IPS DF 19.7 (cell line): ENCODE measurements at places on chromosomes 1 and 21.
A peak's percentile ranks its signal among the peaks of the same experiment; 100 is the strongest.

- no peak for DNase-seq
Measured at GRCh38 chr1:232615306-232615800, 14.6 kb downstream of the SIPA1L2 start.

GRCh38 chr1:214067397-214067796, 79.6 kb downstream of the PROX1 start:
- DNase-seq, result no peak

DNA sequence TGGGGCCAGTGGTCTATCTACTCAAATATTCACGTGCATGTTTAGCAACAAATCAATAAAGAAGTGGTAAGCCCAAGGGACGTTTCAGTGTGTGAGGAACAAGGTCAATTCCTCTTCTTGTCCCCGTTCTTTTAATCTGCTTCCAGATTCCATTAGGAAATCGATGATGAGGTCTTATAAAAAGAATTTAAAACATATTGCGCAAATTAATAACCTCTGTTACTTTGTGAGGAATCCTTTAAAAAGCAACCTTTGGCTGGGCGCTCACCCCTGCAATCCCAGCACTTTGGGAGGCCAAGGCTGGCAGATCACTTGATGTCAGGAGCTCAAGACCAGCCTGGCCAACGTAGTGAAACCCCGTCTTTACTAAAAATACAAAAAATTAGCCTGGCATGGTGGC, 113.0 kb upstream of the TMPRSS2 start:
- DNase-seq, result no peak

GRCh38 chr1:164188497-164188896, 370.5 kb upstream of the PBX1 start:
- DNase-seq, result no peak

GRCh38 chr1:22749503-22749902, 38.9 kb downstream of the EPHB2 start:
- DNase-seq, result no peak

- DNase-seq, result no peak
Measured at GRCh38 chr1:59318271-59318860, 21.5 kb downstream of the FGGY start.

- DNase-seq, result no peak
Measured at GRCh38 chr1:229204921-229205777, 65.8 kb upstream of the RAB4A start.

DNA sequence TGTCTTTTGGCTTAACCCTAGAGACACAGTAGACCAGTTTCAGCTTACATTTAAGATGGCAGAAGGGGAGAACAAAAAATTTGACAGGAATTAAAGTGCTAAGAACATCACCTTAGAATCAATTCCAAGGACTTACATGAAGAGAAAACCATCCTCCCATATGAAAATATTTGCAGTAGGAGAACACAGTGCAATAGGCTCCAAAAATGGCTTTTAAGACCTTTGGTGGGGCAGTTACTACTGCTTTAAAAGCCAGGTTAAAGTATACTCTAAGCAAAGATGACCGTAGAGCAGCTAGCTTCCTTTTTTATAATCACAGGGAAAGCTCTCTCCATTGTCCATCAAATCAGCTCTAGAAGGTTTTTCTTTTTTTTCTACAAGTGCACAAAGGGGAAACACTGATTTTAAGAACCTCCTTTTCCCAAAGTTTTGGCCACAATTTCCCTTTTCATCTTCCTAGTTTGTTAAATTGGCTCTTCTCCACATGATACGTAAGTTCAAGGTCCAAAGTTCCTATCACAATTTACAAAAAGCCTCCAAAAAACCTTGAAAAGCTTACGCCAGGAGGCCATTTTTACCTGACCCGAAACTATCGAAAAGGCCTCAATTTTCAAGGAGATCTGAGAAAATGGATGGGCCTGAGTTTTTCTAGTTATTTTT, 3.3 kb downstream of the TXNIP start:
- no peak for DNase-seq

DNA sequence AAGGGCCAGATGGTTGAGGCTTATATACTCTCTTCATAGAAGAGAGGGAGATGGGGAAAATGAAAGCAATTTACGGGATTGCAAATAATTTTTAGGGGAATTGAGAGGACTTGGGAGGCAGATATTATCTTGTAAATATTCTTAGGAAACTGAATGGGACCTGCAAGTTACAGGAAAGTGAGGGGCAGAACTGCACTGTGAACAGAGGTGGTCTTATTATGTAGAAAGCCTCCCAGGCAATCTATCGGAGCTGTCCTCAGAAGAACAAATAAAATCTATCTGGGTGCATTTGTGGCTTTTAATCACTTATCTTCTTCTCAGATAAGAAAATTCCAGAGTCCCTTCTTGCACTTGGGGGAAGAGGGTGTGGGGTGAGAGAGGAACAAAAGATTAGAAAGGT, 223.5 kb downstream of the RHOU start:
- no peak for DNase-seq

DNA sequence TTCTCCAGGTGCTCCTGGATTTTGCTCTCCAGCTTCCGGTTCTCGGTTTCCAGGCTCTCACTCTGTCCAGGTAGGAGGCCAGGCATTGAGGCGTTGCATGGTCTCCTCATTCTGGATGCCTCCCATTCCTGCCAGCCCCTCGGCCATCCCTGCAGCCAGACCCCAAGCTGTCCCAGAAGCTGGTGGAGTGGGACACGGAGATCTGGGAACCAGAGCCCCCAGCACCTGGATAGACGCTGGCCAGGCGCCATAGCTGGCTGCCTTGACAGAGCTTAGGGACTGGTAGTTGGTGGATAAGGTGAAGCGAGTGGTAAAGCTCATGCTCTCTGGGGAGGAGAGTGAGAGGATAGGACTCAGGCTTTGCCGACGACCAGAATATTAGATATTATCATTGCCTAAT, 29.6 kb downstream of the RAP1A start:
- no peak for DNase-seq

DNA sequence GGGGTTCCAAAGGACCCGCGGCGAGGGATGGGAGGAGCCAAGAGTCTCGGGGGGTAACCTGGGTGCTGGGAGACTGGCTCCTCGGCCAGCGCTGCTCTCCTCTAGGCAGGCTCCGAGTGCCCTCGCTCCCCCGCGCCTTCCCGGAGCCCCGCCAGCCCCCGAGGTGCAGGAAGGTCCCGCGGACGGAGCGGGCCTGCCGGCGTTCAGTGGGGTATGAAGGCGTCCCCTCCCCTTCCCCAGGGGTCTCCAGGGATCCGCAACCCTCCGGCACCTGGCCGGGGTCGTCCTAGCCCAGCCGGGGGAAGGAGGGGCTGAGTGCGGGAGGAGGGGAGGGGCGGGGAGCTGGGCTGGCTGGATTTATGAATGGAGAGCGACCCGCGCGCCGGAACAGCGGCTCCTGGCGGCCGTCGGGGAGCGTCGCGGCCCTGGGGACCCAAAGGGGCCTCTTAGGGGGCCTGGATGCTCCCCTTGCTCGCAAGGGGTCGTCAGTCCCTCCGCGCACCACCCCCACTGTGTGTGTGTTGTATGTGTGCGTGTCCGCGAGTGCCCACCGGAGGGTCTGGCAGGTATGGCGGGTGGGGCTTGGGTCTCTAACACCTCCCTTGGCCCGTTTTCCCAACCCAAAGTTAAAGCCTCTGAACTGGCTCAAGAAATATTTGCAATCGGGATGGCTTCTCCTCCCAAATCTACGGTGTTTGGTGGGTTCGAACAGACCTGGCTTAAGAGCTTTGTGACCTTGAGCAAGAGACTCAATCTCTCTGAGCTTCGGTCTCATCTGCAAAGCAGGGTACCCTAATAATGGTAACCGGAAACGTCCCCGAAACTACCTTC, 642 bp downstream of the HCRTR1 start:
- no peak for DNase-seq

GRCh38 chr21:44636209-44637017, 743 bp upstream of the KRTAP10-10 start:
- no peak for DNase-seq

- no peak for DNase-seq
Measured at GRCh38 chr1:114609026-114609425, 27.6 kb upstream of the BCAS2 start.

- DNase-seq, result no peak
Measured at GRCh38 chr1:95620076-95620475, 386.1 kb downstream of the RWDD3 start.

GRCh38 chr1:165927169-165927568, 99.8 kb downstream of the UCK2 start:
- no peak for DNase-seq

DNA sequence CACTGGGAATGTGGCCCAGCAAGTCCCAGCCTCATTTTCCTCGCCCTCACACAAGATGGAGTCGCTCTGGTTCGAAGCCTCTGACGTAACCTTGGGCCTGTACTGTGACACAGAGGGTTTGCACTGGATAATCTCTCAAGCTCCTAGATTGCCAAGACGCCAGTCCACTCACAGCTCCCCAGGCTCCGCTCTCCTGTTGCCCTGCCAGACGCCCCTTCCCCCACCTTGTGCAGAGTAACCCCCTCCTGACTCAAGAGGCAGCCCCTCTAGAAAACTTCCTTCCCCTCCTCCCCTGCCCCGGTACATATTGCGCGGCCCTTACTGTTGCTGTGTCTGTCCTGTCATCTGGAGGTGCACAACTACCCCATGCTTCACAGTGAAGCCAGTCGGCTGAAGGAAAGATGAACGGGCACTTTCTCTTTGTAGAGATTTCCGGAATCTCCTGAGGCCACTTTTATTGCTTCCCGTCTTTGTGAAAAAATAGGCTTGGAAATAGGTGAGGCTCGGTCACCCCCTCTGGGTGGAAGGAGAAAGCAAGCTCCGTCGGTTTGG, 981 bp upstream of the KIAA1614 start:
- no peak for DNase-seq

GRCh38 chr1:3968851-3969250, 68.8 kb upstream of the C1orf174 start:
- DNase-seq, result no peak

GRCh38 chr1:197439708-197440280, 171.7 kb downstream of the CRB1 start:
- DNase-seq, result peak; percentile 5

- DNase-seq, result no peak
Measured at GRCh38 chr1:32864375-32865019, 6.2 kb downstream of the FNDC5 start.

DNA sequence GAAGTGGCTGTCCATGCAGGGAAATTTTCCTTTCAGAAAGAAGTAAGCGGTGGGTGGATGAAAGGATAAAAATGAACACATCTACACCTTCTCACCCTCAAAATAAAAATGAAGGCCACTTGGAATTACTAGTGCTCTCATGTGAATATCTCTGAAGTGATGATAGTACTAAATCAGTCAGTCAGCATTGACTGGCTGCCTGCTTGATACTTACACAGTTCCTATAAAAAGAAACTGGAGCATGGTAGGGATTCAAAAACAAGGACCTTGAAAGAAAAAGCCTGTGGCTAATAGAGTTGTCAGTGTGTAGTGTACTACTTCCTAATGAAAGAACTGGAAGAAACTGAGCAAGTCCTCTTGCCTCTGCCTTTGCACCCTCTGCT, 239.7 kb downstream of the HLX start:
- no peak for DNase-seq

GRCh38 chr1:202144402-202145067, at the start of gene ARL8A:
TSS of gene ARL8A (minus strand) at chr1:202144737. CDS start at chr1:202144572, 165 bp downstream.
- no peak for DNase-seq

DNA sequence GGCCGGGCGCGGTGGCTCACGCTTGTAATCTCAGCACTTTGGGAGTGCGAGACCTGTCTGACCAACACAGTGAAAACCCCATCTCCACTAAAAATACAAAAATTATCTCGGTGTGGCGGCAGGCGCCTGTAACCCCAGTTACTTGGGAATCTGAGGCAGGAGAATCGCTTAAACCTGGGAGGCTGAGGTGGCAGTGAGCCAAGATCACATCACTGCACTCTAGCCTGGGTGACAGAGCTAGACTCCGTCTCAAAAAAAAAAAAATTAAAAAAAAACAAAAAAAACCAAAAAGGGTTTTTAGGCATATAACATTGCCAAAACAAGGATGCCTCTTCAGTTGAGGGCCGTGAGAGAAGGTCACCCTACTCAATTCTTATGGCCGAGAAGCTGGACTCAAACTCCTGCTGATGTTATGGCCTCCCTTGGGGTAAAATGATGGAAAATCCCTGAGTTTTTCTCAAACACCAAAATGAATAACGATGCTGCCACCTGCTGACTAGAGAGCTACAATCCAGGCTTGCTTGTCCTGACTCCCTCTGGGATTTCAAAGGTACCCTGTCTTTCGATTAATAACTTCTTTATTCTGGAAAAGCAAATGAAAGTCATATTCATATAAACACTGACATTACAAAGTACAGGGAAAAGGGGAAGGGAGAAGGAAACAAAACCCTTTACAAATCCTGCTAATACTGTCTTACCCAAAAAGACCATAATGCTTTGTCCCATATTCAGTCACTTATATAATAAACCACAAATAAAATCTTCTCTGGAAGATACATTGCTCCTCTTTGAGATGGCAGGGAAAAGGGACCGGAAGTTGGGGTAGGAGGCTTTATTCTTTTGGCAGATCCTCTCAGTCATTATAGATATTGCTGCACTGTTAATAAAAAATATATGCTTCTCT, 10.7 kb downstream of the RAB42 start:
- DNase-seq, result no peak

DNA sequence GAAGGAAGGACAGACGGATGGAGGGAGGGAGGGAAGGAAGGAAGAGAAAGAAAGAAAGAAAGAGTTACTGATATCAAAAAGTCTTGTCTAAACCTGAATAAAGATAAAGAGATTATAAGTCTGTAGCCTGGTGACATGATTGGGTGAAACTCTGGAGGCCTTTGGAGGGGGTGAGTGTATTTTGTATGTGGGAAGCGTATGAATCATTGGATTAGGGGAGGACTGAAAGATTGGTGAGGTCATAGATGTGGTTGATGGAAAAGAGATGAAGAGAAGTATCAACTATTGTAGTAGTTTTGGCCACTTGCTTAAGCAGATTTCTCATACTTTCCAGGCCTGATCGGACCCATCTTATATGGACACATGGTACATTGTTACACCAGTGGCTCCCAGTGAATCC, 11.5 kb upstream of the KCNJ6 start:
- no peak for DNase-seq

DNA sequence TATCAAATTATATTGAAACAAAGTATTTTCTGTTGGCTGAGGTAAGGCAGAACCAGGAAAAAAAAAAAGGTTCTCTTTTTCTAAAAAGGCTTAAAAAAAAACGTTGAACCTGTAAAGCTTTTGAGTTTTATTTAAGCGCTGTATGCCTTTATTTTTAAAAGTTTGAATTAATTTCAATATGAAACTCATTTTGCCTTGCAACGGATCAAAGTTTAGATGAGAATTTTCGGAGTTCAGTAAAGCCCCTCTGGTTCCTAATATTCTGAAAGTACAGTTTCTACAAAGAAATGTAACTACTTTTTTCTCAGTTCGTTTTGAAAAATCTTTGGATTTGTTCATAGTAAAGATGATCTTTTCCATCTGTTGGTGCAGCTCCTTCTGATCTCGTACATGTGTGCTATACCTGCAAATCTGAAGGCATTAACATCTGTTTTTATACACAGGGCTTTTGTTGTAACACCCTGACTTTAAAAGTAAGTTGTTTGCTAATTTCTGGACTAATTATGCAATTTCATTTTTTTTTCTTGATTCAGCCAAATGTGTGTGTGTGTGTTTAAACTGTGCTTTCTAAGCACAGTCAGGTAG, 1.7 kb downstream of the ZBTB18 start:
- no peak for DNase-seq

DNA sequence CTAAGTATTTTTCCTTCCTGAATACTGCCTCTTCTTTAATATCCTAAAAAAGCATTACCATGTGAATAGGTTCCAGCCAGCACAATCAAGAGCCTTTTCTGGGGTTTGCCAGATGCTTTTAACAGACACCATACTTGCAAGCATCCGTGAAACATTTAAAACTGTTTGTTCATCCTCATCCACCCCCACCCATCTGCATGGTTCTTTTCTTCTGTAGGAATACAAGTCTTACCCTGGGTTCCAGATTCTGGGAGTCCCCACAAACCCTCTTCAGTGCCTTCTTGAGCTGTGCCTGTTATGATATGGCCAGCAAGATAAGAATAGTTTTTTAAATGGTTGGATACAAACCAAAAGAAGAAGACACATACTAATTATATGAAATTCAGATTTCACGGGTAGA, 354.9 kb upstream of the PLXNA2 start:
- no peak for DNase-seq
